Activated CD4-positive, alpha-beta T cell treated with anti-CD3 and anti-CD28 coated beads for 4 hours (primary cell): ENCODE measurements at places on chromosomes 1 and 21.

DNA sequence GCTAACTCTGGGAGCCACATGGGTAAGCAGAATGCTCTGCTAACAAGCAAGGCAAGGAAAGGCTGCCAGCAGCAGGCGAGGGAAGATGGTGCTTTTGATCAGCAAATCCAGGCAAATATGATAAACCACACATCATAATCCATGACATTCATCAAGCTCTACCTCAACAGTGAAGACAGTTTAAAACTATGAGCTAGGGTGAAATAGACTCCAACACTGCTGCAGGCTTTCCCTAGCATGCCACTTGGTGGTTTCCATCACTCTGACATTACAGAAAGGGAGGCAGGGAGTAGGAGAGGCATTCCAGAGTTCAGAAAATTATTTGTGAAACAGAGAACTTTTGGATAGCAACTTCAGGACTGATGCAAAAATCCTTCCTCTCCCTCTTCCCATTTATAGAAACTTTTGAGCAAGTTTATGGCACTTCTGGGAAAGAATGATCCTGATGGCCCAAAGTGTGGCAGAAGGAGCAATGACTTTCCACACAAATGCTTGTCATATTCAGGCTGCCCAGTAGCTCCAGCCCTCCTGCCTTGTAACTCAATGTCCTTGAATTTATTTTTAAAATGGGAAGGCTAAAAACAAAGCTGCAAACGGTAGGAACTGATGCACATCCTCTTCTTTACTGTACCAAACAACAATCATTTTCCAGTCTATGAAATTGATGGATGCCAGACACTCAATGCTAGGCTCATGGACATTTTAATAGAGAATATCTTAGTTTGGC lies 70.8 kb downstream of the SMYD2 start:
- DNase-seq = no peak

DNA sequence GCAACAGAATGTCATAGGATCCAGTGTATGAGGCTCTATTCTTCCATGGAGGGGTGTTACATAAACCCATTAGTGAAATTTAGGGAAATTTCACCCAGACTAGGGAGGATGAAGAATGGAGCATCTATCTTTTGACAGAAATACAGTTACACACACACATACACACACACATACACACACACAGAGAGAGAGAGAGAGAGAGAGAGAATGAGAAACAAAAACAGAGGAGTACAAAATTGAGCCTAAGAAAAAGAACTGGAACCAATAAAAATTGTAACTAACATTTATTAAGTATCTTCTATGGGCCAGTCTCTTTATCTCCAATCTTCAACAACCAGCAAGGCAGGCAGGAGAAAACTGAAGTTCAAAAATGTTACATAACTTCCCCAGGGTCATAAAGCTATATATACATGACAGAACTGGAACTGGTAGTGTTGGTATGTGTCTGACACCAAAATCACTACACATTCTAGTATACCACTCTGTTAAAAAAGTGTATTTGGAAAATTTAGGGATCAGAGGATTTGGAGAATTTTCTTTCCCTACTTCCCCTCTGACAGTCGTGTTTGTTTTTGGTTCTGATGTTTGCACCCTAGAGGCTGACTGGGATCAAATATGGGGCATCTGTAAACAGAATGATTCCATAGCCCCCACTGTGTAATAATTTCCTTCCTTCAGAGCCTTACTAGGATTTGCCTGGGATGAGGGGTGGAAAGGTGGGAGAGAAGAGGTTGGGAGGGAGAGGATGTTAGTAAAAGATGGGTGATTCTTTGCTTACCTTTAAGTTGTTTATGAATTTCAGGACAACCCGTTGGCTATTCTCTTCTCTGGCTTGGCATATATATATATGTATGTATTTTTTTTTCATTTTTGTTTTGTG lies 1.0 kb upstream of the ZFYVE9 start:
- no peak for DNase-seq

GRCh38 chr21:21762855-21763254 lies 764.6 kb downstream of the NCAM2 start:
- no peak for DNase-seq

DNA sequence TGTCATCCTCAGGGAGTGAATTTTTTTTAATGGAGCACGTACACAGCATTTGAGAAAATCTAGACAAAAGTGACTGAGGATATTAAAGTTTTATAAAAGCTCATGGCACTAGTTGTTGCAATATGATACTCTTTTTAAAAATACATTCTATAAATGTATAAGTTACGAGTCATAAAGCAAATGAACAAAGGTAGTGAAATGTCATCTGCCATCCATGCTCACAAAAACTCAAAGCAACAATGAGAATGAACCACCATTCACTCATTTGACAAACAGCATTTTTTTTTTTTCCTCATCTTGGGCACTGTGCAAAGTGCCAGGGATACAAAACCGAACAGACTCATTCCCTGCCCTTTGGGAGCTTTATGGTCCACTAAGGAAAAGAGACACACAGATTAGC lies 38.7 kb downstream of the GPR137B start:
- DNase-seq = no peak

- DNase-seq = no peak
These were observed 2.3 kb downstream of the EXTL1 start for GRCh38 chr1:26023826-26024225.

DNA sequence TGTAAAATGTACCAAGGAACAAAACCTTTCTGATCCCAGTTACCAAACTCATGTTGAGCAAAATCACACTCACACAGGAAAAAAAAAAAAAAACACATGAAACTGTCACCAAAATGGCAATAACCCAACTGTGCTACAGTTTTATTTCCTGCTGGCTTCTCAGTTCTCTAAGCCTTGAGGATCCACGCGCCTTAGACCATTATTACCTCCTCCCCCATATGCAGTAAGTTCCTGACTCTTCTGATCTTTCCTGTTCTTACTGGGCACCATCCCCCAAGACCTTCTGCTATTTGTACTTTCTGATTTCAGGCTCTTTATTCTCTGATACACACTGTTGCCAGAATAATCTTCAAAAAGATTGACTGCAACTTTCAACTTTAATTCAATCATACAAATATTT lies 79.6 kb downstream of the SLC45A1 start:
- DNase-seq = no peak

- DNase-seq = no peak
These were observed 64.8 kb upstream of the ATP5PO start for GRCh38 chr21:33980276-33980916.

- no peak for DNase-seq
These were observed 1.5 kb downstream of the TGFB2 start for GRCh38 chr1:218346391-218347204.

DNA sequence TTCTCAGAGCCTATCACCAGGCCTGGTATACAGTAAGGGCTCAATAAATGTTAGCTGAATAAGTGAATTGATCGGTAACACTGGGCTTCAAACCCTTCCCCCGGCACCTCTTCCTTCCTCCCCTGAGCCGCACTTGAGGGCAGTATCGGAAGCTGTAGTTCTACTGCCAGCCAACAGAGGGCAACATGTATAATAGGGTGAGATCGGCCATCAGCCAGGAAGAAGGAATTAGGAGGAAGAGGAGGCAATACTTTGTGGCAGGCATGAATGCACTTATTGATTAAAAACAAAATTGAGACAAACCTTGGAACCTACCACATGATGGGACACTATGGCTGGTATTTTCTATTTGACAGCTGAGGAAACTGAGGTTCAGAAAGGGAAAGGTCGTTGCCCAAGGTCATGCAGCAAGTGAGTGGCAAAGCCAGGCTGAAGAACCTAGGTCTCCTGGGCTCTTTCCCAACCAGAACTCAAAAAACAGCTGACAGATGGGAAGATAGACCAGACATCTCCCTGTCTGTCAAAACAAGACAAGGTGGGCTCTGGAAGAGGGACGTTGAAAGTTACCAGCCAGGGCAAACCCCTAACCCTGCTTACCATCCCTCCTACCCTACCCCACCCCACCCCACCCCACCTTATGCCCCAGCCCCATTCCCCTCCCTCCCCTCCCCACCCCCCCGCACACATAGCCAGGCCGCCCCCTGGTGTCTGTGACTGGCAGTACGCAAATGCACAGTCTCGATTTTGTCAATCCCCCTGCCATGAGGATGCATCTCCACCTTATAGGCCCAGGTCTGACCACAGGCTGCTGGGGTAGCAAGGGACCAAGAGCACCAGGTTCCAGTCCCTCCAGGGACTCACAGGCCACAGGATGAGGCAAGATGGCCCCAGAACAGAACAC lies 107.3 kb upstream of the RUNX3 start:
- DNase-seq = peak; percentile 68

DNA sequence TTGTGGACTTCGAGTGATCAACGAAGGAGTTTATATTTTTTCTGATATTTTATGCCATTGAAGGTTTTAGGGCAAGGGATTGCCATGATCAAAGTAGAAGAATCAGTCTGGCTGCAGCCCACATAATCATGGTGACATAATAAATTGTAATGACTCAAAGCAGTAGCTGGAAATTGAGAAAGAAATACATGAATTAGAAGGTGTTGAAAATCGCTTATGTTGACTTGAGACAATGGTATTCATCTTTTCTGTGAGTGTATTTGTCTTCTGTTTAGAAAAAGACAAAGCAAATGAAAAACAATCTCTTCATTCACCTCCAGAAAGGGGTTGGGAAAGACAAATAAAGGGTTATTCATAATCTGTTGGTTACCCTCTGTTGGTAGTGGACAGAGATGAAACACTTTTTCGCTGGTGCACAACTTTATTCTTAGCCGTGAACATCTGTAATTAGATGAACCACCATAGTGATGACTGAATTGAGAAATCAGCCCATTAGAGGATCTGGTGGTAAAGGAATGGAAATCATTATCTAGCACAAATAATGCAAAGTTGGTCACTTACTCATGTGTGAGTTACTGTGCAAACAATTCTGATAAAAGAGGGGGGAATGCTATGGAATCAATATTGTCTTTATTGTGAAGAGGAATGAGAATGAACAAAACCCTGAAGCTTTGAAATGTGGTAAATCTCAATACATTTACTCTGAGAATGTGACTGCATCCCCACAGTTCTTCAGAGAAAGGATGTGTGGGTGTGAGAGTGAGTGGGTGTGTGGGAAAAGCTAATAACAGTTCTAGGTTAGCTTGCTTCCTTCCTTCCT lies 121.8 kb downstream of the NTNG1 start:
- no peak for DNase-seq

DNA sequence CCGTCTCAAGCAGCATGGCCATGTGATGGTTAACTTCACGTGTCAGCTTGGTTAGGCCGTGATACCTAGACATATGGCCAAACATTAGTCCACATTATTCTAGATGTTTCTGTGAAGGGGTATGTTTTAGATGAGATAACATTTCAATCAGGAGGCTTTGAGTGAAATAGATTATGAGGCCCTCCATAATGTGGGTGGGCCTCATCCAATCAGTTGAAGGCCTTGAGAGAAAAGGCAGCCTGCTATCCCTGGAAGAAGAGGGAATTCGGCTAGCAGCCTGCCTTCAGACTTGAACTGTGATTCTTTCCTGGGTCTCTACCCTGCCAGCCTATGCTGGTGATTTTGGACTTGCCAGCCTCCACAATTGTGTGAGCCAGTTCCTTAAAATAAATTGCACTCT lies 90.1 kb downstream of the ZSCAN20 start:
- no peak for DNase-seq

DNA sequence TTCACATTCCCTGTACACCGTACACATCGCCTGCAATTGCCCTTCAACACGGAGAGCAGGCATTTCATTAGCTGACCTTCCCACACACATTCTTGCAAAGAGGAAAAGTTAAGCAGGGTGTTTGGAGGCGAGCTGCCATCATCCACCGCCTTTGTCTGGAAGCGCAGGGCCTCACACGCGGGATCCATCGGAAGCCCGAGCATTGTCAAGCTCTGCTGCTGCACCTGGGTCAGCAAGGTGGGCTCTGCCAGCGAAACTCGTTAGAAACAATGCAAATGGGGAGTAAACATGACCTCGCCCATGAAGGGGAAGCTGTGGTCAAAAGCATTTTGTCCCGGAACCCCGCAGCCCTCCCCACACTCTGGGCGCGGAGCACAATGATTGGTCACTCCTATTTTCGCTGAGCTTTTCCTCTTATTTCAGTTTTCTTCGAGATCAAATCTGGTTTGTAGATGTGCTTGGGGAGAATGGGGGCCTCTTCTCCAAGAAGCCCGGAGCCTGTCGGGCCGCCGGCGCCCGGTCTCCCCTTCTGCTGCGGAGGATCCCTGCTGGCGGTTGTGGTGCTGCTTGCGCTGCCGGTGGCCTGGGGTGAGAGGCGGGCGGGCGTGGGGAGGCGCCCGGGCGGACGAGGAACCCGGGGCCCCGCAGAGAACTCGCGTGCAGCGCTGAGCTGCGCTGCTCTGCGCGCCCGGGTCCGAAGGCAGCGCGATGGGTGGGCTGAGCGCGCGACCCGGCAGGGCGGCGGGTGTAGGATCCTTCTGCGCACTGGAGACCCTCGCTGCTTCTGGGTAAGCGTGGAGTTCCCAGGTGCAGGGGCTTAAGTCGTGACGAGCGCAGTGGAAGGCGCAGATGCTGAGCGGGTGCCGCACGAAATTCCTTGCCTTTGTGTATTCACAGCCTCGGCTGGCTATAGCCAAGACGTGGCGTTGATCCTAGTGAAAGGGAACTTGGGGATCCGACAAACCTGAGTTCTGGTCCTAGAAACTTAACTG lies at the start of gene CR1:
Gene CR1 (plus strand): TSS at position 357 of the 992 bp plus-strand sequence. CDS start 111 bp downstream, at position 468.
- DNase-seq = peak; percentile 16
